ENCODE measurements at places on chromosomes 5 and 9.
A peak's percentile ranks its signal among the peaks of the same experiment; 100 is the strongest.

DNA sequence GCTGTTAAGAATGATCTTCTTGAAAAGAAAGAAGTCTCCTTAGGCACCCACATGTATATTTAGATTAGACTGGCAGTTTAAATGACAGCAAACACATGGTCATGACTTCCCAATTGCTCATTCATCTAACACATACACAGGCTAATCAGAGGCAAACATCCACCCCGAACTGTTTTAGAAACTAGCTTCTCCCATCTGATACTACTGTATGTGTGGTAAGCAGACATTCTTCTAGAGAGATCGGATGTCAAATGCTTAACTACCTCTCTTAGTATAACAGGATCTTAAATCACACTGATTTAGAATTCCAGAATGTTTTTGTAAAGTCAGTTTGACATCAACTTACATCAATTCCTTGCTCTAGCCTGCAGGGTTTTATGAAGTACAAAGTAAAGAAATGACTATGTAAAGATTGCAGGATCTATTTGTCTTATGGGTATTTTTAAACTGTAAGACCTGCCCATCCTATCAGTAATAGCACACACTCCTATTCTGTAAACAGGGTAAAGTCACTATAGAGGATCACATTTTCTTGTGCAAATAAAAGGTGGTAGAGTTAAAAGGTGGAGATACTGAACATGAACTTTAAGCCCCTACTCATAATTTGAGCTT, 239.7 kb downstream of the MLLT3 start:
- no peak for DNase-seq

DNA sequence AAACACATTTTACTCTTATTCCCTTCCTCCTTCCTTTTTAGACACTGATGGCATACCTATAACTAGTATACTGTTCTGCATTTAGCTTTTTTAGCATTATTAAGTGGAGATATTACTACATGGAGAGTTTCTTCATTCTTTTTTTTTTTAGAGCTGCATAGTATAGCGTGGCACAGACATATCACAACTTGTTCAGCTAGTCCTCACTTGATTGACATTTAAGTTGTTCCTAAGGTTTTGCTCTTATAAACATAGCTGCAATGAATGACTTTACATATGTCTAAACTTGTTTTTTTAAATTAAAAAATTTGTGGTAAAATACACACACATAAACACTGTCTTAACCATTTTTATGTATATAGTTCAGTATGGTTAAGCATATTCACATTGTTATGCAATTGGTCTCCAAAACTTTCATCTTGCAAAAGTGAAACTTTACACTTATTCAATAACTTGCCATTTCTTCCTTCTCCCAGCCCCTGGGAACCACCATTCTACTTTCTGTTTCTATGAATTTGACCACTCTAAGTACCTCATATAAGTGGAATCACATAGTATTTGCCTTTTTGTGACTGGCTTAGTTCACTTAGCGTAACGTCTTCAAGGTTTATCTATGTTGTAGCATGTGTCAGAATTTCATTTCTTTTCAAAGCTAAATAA, 48.7 kb downstream of the ANKDD1B start:
- DNase-seq: no peak

DNA sequence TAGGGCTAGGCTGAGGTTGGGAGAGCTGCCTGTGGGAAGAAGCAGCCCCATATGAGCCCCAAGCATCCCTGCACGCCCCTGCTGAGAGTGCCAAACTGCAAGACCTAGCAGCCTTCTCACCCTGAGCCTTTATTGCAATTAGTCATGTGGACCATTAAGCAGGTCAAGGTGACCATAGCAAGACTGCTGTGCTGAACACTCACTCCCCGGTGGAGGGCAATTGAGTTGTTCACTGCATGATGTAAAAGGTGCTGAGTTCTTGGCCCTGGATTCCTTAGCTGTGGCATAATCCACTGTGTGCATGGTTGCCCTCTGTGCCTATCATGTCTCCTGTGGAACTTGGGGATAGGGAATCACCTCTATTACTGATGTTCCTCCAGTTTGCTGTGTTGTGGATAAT, 131.1 kb downstream of the FOXD1 start:
- DNase-seq: no peak

GRCh38 chr9:110591526-110591925, 12.0 kb upstream of the SVEP1 start:
- DNase-seq: no peak

- peak; percentile 1 for DNase-seq
Measured at GRCh38 chr9:83511051-83511450, 27.1 kb downstream of the FRMD3 start.

DNA sequence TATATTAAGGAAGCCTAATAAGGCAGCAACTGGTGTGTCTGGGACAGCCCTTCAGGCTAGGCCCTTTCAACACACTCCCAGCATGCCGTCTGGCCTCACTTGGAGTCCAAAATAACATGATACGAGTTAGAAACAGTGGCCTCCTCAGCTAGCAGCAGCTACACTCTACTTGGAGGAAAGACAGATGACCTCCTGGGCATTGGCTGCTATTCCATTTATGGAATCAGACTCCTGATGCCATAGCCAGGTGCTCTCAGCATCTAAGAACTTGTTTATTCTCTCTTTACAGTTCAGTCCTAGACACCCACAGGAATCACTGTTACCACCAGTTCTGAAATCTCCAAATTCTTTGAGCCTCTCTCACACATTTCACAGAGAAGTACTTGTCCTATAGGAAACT, 31.8 kb downstream of the RUSC2 start:
- no peak for DNase-seq

- no peak for DNase-seq
Measured at GRCh38 chr5:134975843-134976242, 8.1 kb downstream of the CATSPER3 start.

GRCh38 chr5:166561759-166562158, 1729.7 kb upstream of the WWC1 start:
- no peak for DNase-seq

- no peak for DNase-seq
Measured at GRCh38 chr5:124981901-124982300, 235.5 kb upstream of the ZNF608 start.

DNA sequence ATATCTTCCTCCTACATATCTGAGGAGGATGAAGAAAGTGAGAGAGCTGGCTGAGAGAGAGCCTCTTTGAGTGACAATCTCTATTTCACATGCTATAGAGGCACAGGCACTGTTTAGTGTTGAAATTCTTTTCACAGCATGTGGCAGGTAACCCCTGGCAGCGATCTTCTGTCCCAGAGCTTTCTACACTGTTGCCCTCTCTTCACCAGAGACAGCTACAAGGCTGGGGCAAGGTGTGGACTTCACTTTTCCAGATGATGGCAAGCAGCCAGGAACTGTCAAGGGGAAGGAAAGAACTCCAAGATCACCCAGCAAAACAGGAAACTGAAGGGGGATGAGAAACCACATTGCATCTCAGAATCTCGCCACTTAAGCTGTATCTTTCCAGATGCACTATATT, 205.2 kb downstream of the CAAP1 start:
- DNase-seq: no peak

- DNase-seq: no peak
Measured at GRCh38 chr5:152379331-152379730, 25.7 kb downstream of the NMUR2 start.

- DNase-seq: no peak
Measured at GRCh38 chr5:165175041-165175440, 1669.6 kb downstream of the MAT2B start.

DNA sequence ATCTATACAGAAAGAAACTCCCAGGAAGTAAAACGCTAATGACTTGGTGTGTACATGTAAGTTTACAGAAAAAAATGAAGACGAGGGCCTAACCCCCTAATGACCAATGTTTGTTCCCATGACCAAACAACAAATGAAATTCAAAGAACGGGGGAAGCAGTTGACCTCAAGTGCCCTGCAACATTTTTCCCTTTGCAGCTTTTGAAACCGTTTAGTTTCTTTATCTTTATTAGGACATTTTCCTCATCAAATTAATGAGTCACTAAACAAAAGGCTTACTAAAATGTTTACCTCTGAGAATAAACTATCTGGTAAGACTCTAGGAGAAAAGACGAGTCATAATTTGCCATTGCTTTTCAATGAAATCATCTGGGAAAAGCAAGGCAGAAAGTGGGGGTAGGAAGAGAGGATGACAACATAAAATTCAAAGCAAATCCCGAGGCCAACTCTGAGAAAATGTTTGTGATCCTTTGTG, 57.4 kb downstream of the LHFPL2 start:
- DNase-seq: no peak

DNA sequence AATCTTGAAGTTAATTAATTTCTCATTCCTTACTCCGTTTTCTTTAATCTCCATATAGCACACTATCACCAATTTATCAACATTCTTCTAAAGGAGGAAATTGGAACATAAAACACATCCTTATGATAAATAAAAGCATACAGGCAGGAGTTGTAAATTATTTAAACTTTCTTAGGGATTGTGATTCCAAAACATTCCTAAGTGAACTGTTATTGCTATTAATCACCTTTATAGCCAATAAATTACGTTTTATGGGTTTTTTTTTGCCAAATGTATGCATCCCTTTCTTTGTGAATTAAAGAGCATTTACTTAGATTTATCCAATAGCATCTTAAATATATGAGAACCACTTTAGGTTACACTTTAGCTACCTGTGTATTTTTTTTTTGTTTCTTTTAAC, 55.3 kb downstream of the FBXO4 start:
- DNase-seq: no peak

DNA sequence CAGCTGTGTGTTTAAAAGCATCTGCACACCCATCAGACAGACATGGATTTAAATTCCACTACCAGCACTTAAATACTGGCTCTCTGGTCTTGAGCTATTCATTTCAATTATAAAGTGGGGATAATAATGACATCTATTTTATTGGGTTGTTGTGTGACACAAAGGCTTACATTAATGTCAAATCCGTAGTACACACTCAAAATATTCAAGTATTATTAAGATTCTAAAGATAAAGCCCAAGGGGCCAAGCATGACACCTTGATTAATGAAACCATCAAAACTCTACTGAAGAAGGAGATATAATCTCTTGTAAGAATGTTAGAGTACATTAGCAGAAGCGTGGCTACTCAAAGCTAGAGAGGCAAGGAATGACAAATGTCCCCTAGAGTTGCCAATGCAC, 743.0 kb downstream of the KCTD16 start:
- DNase-seq: no peak

DNA sequence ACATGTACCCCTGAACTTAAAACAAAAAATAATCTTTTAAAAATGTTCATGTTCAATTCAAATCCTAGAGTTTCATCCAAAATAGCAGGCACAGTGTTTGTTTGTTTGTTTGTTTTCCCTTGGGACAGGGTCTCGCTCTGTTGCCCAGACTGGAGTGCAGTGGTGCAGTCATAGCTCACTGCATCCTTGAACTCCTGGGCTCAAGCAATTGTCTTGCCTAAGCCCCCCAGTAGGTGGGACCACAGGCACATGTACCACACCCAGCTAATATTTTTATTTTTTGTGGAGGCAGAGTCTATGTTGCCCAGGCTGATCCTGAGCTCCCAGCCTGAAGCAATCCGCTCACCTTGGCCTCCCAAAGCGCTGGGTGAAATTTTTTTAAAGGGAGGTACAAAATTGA, 5.0 kb upstream of the POLR1E start:
- no peak for DNase-seq

DNA sequence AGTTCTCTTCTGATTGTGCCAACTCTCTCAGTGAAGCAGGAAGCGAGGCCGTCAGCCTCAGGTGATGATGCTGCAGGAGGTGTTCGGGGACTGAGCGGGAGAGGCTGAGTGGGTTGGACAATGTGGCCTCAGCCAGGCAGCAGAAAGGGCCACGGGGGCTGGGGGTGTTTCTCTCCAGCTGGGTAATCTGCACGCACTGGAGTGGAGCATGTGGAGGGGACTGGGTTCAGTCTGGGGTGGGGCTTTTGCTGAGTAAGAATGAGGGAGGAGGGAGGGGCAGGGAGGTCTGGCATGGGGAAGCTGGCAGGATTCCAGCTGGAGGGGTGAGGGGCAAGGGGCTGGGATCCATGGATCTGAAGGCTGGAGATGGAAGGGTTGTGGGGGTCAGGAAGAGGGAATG, 60.8 kb upstream of the PHYKPL start:
- DNase-seq: no peak

- no peak for DNase-seq
Measured at GRCh38 chr9:86902991-86903733, 44.1 kb downstream of the GAS1 start.

GRCh38 chr5:141701360-141702119, 19.5 kb upstream of the ARAP3 start:
- DNase-seq: no peak

- no peak for DNase-seq
Measured at GRCh38 chr9:35854091-35854762, 16.0 kb downstream of the OR13J1 start.

- peak; percentile 54 for DNase-seq
Measured at GRCh38 chr5:10695055-10695649, 65.9 kb downstream of the DAP start.

DNA sequence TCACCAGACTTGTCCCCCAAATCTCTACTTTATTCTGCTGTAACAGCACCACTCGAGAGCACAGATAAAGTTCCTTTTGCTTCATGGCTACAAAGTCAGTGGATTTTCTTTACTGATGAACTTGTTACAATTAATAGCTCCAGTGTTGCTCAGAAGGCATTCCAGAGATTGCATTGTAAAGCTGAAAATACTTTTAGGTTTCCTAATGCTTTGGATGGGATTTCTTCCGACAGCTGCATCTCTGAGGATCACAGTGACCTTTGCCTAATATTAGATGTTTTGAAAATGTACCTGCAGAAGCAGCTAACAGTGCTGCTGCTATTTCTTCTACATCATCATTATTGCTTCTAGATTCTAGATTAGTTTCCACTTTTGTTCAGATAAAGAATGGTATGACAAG, 58.8 kb upstream of the TMEM171 start:
- no peak for DNase-seq

DNA sequence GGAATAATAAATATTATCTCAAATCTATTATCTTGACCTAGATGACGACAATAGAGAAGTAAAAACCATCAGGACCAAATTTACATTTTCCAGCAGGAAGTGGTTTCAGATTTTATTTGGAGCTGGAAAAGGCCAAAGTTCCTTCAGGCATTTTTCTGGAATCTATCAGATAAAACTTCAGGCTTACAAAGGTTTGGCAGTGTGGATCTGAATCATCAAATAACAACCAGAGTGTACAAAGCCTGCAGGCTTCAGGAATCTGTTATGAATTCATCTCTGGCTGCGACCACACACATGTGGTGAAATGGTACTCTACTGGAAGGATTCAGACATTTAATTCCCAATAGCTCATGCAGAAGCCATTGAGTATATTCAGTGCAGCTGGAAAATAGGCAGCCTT, 726.4 kb upstream of the GRAMD2B start:
- DNase-seq: no peak

- no peak for DNase-seq
Measured at GRCh38 chr9:25571491-25571890, 106.8 kb downstream of the TUSC1 start.

- no peak for DNase-seq
Measured at GRCh38 chr5:17218353-17219005, 1.0 kb downstream of the BASP1 start.
